Activated gamma-delta T cell (primary cell): ENCODE measurements at places on chromosomes 5 and 9.

DNA sequence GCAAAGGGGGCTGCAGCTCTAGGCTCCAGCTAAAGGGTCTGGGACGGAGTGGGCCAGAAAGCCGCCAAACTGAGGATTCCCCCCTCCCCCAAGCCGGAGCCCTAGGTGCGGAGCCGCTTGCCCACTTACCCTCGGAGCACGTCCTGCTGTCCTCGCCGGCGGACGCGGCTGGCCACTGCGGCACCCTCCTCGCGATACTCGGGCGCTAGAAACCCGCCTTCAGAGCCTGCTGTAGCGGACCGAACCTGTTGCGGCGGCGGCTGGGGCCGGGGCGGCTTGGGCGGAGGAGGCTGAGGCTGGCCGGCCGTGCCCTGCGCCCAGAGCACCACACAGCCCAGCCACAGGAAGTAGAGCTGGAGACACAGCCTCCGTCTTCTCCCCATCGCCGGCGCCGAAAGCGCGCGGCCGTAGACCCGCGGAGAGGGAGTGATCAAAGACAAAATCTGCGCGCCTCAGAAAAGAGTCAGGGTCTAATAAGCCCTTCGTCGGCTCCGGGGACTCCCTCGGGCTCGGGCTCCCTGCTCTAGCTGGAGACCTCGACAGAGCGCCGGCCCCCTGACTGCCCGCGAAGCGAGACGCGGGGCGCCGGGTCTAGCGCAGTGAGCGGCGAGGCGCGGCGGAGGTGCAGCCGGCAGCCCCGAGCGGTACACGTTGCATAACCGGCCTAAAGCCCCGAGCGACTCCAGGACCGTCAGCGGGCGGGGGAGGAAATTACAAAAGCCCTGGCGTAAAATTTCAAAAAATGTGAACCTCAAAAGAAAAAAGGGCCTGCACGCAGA, 635 bp downstream of the FBN2 start:
- DNase-seq = no peak

- DNase-seq = no peak
Observed at GRCh38 chr5:36459176-36460135, 146.9 kb upstream of the SLC1A3 start.

- no peak for DNase-seq
Observed at GRCh38 chr5:101362067-101362466, 459.0 kb upstream of the ST8SIA4 start.

DNA sequence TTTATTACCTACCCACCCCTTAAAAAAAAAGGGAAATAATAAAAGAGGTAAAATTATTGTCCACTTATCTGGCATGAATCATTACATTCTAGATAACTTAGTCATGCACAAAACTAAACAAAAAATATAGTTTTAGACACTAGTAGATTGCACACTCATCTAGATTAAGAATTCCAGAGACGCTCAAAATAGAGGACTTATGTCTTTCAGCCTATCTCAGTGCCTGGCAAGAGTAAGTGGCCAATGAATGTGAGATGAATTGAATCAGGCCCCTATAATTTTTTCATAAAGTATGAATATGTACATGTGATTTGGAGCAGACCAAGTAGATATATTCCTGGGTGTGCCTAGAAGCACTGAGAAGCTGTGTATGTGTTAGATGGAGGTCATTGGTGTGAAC, 2.0 kb upstream of the RXFP3 start:
- DNase-seq = no peak

GRCh38 chr5:1101961-1102713, 9.7 kb downstream of the SLC12A7 start:
- no peak for DNase-seq

DNA sequence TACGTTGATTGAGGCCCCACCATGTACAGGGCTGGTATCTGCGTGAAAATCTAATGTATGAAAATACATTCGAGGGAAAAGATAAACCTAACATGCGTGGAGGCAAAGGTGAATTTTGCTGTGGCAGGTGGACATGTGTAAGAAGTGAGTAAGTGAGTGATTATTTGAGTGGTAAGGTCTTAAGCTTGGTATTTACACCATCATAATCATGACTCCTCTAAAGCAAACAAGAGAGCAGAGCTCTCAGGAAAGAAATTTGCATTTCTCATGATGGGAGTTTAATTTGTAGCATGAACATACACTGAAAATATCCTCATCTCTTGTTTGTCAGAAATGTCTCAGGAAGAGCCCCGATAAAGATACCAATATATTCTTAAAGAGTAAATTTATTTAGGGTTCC, 260.6 kb downstream of the PSAT1 start:
- DNase-seq = no peak

GRCh38 chr5:31502506-31502905, 29.4 kb downstream of the DROSHA start:
- no peak for DNase-seq

DNA sequence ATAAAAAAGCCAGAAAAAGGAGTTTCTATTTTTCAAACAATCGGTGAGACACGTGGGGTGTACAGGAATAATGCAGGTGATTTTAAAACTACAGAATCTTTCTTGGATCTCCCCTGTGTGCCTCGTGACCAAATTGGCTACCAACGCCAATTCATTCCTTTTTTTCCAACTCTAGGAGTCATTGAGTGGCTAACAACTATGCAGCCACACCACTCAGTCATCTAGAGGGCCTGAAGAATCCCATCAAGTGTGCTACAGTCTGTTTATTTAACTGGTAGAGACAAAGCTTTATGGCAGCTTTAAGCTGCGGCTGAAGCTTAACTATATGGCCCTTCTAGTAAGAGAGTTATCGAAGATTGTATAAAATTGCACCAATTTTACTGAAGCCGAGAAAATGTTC, 113.1 kb upstream of the NIPBL start:
- DNase-seq = no peak

GRCh38 chr5:14742498-14742897, 78.0 kb downstream of the OTULIN start:
- no peak for DNase-seq

DNA sequence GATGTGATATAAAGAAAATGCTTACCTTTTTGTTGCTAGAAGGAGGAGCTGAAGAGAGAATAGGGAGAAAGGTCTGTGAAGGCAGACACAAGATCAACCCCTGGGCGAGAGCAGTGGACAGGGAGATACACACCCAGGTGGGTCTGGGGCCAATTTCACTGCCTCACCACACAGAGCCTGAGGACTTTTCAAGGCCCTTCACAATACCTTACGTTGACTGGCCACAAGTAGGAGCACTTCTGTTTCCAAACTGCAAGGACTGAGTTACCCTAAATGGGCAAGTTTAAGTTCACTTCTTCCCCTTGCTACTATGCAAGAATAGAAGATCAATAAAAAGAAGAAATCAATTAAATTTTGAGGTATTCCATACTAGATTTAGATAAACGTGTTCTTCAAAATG, 174.5 kb upstream of the SLC12A2 start:
- DNase-seq = no peak

DNA sequence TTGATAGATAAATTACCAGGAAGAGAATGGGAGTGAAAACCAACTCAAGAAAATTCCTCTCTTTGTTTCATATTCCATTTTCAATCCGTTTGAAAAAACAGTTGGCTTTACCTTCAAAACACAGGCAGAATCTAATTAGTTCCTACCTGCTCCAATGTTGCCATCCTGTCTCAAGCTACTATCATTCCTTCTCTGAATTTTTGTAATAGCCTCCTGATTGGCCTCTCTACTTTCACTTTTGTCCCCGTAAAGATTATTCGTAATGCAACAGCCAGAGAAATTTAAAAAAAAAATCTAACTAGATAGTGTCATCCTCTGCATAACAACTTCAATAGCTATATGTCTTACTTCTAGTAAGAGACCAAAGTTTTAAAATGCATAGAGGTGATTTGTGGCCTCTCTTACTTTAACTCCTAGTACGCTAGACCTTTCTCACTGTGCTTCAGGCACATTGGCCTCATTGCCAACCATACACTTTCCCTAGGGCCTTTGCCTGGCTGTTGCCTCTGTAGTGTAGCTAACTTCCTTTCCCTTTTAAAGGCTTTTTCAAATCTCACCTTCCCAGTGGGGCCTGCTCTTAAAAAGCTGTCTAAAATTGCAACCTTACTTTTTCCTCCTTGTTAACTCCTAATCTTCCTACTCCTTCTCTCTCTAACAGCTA, 311.3 kb upstream of the GRIN3A start:
- DNase-seq = no peak

GRCh38 chr5:171342362-171343111, 33.5 kb downstream of the TLX3 start:
- DNase-seq = no peak

- no peak for DNase-seq
Observed at GRCh38 chr5:33321026-33321425, 119.7 kb upstream of the TARS1 start.
